Myometrial cell (primary cell): ENCODE measurements at places on chromosomes 16 and 17. TPM values are rescaled to one million over a fixed set of nuclear protein-coding genes. Genes with fewer than 3 reads are reported as not detected.

Gene OR1G1
- total RNA-seq, result not detected in 2 replicates

Gene RBFOX1
- 1.2 TPM in 1 of 2 replicates, not detected in the other for total RNA-seq

Gene TERB1
- not detected in 2 replicates for total RNA-seq

Gene BCAR1
- 85.1 and 87.6 TPM in 2 replicates for total RNA-seq

Gene GPRC5C
- under 0.01 TPM in 1 of 2 replicates, not detected in the other for total RNA-seq

Gene TNRC6C
- total RNA-seq, result 1.7 and 3.9 TPM in 2 replicates

Gene OGFOD3
- 26.8 and 34.7 TPM in 2 replicates for total RNA-seq

Gene CHST4
- total RNA-seq, result not detected in 2 replicates

Gene HBA2
- not detected in 2 replicates for total RNA-seq

Gene DHX40
- 29.7 and 40.6 TPM in 2 replicates for total RNA-seq

Gene EXOSC6
- total RNA-seq, result 15.6 and 20.2 TPM in 2 replicates

Gene TBC1D3C
- total RNA-seq, result not detected in 2 replicates
